ENCODE measurements at places on chromosomes 5 and 9.

DNA sequence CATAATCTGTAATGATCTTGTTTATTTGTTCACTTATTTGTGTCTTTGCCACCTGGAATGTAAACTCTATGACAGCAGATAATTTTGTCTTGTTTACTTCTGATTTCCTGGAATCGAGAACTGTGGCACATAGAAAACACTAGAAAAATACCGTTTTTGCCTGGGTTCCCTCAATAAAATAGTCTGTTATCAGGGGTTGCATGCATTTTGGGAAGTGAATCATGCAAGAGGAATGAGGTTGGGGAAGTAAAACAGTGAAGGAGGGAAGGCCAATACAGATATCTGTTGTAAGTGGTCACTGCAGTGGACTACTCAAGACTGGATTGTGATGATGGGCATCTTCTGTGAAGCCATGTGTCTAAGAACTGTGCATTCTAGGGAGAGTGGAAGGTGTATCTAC, 45.2 kb upstream of the IL6ST start:
- no peak for DNase-seq

GRCh38 chr5:125582352-125582751, 835.9 kb upstream of the ZNF608 start:
- DNase-seq, result no peak

DNA sequence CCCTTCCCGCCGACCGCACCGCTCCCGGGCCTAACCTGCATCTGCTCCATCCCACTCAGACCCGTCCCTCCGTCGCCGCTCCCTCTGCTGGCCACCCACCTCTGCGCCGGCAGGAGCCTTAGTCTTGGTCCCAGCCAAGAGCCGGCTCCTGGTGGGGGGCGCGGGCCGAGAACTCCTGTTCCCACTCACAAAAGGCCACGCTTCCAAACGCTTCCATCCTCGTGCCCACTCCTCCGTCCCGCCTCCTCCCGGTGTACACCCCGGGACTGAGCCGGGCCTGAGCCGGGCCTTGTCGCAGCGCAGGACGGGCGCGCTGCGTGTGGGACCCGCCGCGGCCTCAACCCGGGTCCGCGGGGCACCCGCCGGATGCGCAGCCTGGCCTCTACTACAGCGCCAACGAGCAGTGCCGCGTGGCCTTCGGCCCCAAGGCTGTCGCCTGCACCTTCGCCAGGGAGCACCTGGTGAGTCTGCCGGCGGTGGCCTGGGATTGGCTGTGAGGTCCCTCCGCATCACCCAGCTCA, 7.5 kb downstream of the ADAMTS13 start:
- no peak for DNase-seq

GRCh38 chr9:109816490-109816889, 36.5 kb downstream of the PALM2AKAP2 start:
- DNase-seq, result no peak

- no peak for DNase-seq
These were observed 177.8 kb downstream of the GABBR2 start for GRCh38 chr9:98530806-98531386.

DNA sequence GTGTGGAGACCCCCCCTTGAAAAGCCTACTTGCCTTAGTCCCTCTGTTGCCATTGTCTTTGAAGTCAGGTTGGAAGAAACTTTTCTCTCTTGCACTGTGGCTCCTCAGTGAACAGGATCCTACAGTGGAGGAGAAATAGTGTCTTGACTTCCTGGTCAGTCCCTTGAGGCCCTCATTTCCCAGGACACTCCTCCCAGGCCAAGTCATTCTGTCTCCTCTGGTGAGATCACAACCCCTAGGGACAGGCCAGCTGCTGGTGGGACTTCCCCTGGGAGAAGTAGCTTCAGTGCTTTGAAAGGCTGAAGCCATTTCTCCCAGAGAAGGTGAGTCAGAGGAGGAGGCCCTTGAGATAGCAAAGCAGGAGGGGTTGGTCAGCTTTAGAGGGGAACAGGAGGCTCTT, 10.1 kb upstream of the GRIA1 start:
- no peak for DNase-seq

- no peak for DNase-seq
These were observed 95.8 kb upstream of the RETREG1 start for GRCh38 chr5:16712620-16713019.

- DNase-seq, result no peak
These were observed 226.8 kb downstream of the NMUR2 start for GRCh38 chr5:152178350-152178699.

DNA sequence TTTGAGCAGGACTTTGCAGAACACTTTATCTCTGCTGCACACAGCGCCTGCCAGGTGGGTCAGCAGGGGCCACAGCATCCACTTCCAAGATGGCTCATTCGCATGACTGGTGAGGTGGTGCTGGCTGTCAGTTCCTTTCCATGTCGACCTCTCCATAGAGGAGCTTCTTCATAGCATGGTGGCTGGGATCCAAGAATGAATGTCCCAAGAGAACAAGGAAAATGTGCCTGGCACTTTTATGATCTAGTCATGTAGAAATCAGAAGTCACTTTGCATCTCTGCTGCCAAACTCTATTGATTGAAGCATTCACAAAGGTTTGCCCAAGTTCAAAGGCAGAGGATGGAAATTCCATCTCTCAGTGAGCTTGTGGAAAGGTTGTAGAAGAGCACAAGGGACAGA, 85.0 kb downstream of the GALNT10 start:
- DNase-seq, result no peak

GRCh38 chr5:58938563-58939424, 355.9 kb downstream of the RAB3C start:
- DNase-seq, result no peak

- DNase-seq, result no peak
These were observed at the start of gene FAM78A for GRCh38 chr9:131276094-131276888. FAM78A (minus strand) TSS chr9:131276510; CDS start chr9:131276179, 331 bp downstream.

- DNase-seq, result no peak
These were observed 160.9 kb downstream of the CETN3 start for GRCh38 chr5:90248640-90249039.

GRCh38 chr9:32928912-32929311, 72.5 kb downstream of the APTX start:
- DNase-seq, result no peak

DNA sequence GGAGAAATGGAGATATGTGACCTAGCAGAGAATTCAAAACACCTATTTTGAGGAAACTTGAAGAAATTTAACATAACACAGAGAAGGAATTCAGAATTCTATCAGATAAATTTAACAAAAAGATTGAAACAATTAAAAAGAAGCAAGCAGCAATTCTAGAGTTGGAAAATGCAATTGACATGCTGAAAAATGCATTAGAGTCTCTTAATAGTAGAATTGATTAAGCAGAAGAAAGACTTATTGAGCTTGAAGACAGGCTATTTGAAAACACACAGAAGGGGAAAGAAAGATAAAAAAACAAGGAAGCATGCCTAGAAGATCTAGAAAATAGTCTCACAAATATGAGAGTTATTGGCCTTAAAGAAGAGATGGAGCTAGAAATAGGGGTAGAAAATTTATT, 87.8 kb upstream of the SLC1A1 start:
- DNase-seq, result no peak

GRCh38 chr9:19130436-19130835, 3.1 kb upstream of the PLIN2 start:
- DNase-seq, result no peak

All from cortex of kidney (tissue), 1 donor.